T-cell (primary cell): ENCODE measurements at places on chromosomes 5 and 9.
A peak's percentile ranks its signal among the peaks of the same experiment; 100 is the strongest.

- DNase-seq: no peak
Measured at GRCh38 chr5:35461530-35461929, 156.1 kb upstream of the SPEF2 start.

GRCh38 chr5:1057485-1058082 is 49.0 kb downstream of the NKD2 start:
- DNase-seq: no peak

DNA sequence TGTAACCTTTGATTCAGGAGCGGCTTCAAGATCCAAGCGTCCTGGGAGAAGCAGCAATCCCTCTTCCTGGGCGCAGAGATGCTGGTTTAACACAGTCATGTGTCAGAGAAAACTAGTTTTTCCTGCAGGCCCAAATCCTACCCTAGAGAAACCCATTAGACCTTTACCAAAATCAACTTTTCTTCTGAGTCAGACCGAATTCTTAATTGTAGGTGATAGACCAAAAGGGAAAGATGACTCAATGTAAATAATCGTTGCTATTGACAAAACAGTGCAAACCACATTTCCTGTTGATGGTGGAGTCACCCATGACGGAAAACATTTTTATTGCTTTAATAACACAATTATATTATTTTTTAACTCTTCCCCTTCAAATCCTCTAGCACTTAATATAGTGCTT is 40.1 kb downstream of the SLC1A1 start:
- no peak for DNase-seq

GRCh38 chr5:116379306-116379705 is 195.3 kb downstream of the SEMA6A start:
- DNase-seq: no peak

DNA sequence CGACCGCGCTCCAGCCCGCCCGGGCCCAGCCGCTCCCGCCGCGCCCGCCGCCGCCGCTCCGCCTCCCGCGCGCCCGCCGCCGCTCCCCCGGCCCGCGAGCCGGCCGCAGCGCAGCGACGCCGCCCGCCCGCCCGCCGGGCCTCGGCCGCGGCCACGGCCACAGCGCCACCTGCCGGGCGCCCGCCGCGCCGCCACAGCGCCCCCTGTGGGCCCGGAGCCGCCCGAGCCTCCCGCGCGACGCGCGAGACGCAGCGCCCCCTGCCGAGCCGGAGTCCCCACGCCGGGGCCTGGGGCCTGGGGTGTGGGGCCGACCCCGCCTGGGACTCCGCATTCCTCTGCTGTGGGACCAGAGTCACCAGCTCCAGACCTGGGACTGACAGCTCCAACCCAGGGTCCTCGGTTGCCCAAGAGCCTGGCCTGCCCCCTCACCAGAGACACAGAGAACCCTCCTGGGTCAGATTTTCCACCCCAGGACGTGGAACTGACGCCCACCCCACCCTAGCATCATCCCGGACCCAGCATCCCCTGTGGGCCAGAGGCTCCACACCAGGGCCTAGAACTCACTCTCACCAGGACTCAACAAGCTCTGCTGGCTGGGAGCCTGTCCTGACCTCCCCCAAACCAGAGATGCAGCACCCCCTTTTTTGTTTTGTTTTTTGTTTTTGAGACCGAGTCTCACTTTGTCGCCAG is at the start of gene RAPGEF1:
Gene RAPGEF1 (minus strand): TSS at position 118 of the 690 bp plus-strand sequence. CDS start 246 bp downstream, outside the sequence.
- peak; percentile 69 for DNase-seq
